AG08395 (cell line): ENCODE measurements at places on chromosomes 16 and 17.
A peak's percentile ranks its signal among the peaks of the same experiment; 100 is the strongest.

- no peak for DNase-seq
These were observed 985 bp downstream of the SGSM2 start for GRCh38 chr17:2338315-2338657.

DNA sequence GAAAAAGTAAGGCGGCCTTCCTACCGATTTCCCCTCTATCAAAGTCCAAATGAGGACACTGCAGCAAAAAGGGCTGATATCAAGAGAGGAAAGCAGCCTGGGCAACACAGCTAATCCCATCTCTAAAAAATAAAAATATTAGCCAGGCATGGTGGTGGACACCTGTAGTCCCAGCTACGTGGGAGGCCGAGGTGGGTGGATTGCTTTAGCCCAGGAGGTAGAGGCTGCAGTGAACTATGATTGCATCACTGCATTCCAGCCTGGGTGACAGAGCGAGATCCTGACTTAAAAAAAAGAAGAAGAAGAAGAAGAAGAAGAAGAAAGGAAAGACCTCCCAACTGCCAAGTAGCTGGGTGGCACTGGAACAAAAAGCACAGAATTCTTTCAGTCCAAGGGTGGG, 14.4 kb downstream of the CACNB1 start:
- no peak for DNase-seq

- no peak for DNase-seq
These were observed 107.0 kb downstream of the ZFHX3 start for GRCh38 chr16:72940886-72941285.

GRCh38 chr16:56289862-56290261, 98.6 kb downstream of the GNAO1 start:
- no peak for DNase-seq

DNA sequence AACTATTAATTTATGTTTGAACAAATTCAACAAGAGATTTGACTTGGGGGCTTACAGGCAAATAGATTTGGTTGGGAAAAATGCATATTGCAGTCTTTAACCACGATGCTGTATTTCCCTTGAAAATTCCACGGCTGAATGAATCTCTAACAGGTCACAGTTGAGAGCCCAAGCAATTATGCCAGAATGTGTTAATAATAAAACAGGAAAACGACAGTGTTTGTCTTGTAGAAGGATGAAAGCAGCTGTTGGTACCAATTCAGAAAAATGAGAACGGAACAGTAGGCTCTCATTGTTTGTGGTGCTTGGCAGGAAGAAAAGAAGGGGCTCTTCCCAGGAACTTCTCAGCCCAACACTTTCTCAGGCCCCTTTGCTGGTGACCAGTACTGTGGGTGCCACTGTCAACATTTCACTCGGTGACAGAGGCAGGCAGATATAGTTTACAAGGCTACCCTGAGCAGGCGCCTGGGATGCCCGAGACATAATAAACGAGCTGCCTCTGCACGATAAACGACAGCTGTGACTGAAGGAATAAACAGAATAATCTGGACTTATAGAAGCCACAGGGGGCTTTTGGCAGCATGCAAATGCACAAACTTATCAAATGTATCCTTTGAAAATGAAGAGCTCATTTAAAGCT, 387.1 kb downstream of the HS3ST4 start:
- DNase-seq: no peak

DNA sequence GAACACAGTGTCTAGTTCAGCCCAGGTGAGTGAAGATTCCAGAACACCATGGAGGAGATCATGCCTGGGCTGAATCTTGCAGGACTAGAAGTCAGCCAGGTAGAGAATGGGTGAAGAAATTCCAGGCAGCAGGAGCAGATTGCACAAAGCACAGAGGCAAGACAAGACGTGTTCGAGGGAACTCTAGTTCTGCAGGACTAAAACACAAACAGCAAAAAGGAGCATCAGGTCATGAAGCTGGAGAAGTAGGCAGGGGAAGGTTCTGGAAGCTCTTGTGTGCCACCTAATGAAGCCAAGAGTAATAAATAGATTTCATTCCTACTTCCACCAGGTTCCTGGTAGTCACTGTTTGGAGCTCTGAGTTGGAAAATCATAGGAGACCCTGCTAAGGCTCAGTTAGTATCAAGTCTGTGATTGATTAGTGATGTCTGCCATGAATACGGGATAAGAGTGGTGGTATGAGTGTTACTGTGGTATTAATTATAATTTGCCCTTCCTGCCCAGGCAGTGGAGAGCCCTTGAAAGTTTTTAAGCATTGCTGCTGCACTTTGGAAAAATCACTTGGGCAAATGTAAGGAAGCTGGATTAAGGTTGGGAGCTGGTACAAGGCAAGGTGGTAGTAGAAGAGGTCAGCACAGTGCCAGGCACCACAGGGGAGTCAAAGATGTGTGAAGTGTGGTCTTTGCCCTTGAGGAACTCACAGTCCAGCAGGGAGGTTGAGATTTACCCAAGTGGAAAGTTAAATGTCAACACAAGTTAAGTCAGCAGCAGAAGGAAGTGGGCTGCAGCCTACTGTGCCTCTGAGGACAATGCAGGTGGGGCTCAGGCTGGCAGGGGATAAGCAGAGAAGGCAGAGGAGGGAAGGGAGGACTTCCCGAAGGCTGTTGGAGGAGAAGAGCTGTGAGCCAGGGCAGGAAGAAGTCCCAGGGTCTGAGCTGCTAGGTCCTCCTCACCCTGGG, 13.5 kb upstream of the FOXN1 start:
- no peak for DNase-seq

DNA sequence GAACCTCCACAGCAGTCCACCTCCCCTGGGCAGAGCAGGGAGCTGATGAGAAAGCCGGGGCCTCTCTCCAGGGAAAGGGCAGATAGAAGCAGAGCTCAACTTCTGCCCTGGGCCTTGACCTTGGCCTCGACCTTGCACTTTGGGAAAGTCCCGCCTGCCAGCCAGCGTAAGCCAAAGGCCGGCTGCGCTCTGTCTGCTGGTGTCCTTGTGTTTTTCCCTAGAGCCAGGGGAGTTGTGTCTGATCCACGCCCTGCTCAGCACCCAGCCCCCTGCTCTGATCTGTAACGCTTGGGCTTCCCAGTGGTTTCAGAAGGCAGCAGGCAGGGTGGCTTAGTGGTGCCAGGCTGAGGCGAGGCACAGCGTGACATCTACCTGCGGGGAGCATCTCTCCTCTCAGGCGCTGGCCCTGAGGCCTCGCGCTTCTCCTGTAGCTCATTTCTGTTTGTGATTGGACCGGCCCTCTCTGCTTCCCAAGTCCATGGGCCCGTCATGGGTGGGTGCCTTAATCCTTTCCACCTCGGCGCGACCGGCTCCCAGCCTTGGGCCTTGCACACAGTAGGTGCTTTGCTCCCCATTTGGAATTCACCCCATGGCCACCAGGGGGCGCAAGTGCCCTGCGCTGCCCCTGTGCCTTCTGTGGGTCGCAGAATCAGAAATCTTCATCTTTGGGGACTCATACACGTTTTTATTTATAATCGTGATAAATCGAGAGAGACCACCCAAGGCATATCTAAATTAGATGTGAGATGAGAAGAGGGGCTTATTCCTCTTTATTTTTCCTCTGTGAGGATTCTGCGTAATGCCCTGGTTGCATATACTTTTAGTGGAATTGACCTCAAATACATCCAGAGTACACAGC, 24.2 kb downstream of the SGSH start:
- peak; percentile 27 for DNase-seq

- DNase-seq: peak; percentile 83
These were observed 26.8 kb upstream of the PRKCA start for GRCh38 chr17:66275651-66276050.

DNA sequence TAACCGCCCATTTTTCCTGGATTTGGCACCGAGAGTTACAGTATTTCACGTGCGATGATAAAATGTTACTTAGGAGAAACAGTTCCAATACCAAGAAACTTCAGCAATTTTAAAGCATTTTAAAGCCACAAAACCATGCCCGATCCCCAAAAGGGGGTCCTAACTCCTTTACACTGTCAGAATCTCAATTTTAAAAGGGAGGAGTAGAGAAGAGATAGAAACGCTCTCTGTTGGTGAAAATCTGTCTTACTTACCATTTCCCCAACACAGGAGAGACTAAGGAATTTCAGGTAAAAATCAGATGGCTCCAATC, 526 bp upstream of the RNASEK start:
- DNase-seq: no peak

GRCh38 chr16:47667956-47668355, 206.8 kb downstream of the PHKB start:
- DNase-seq: no peak

- no peak for DNase-seq
These were observed 396.8 kb downstream of the NPIPA8 start for GRCh38 chr16:17939723-17940122.

- no peak for DNase-seq
These were observed 13.0 kb downstream of the SKAP1 start for GRCh38 chr17:48416971-48417370.

- DNase-seq: no peak
These were observed 802 bp upstream of the TOB1 start for GRCh38 chr17:50866950-50867362.

- no peak for DNase-seq
These were observed 176.1 kb downstream of the ABCC12 start for GRCh38 chr16:47979616-47980182.
